ENCODE measurements at places on chromosomes 6 and 20.

DNA sequence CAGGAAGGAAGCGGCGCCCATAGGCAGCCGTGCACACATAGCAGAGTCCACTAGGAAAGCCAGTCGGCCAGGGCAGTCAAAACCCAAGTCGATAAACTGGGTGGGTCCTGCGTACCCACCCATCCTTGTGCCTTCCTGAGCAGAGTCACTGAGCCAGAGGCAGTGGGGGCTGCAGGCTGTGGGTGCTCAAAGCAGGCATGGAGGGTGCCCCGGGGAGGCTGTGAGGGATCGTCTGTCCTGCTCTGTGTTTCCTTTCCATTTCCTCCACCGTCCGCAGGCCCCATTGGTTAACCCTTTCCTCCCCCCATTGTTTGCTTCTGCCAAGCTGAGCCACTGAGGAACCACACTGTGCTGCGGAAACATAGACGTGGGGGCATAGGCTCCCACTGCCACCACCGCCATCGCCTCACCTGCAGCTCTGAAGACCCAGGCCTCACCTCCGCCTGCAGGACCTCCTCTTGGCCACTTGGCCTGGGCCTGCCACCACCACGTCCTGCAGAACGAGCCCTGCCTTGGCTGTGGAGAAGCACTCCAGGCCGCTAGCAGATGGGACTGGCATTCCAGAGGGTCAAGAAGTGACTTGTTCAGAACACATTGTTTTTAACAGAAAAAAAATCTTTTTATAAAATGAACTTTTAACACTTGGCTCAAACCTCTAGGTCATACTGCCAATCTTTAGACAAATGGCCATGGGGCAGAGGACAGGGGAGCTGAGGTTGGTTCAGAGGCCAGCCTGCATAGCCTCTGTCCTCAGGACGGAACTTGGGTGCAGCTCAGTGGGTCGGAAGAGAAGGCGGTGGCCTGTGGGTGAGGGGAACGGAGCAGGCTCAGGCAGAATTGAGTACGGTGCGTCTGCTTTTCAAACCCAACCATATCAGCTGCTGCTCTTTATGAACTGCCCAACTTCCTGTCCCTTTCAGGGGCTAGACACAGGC is 52.6 kb downstream of the TCP11 start:
- DNase-seq, result no peak

DNA sequence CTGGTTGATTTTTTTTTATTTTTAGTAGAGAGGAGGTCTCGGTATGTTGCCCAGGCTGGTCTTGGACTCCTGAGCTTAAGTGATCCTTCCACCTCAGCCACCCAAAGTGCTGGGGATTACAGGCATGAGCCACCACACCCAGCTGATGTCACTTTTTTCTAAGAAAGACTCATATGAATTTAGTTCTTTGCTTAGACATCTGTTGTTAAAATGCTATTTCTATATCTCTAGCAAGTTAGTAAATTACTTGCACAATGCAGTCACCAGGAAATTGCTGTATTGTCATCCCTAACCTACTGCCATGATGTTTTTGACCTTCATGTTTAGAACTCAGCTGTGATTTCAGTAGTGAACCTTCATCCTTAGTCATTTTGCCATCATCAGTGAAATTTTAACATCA is 5.7 kb downstream of the KDM1B start:
- no peak for DNase-seq

DNA sequence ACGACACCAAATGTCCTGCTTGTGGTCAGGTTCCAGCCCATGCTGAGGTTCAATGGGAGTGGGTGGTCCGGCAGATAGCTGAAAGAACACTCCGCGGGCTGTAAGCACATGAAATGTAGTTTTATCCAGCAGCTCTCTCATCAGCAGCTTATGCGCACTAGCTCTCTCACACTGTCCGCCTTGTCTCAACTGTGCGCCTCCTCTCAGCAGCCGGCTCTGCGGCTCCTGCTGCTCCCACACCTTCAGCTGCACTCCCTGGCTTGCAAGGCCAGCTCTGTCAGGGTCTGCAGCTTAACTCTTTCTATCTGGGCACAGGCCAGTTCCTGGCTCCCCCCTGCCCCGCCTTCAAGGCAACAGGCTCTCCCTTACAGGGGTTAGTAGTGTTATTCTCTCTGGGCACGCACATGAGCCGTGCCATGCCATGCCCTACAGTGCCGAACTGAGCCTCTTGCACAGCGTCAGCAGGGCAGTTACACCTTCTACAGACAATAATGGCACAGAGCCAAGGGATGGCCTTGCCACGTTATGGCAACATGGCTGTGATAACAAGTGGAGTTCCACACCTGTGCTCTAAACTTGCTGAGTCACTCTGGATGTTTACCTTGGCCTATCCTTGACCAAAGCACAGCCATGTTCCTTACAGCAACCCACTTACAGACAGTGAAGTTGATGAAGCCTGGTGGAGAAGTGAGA is 84.0 kb upstream of the LRFN2 start:
- peak; percentile 18 for DNase-seq

DNA sequence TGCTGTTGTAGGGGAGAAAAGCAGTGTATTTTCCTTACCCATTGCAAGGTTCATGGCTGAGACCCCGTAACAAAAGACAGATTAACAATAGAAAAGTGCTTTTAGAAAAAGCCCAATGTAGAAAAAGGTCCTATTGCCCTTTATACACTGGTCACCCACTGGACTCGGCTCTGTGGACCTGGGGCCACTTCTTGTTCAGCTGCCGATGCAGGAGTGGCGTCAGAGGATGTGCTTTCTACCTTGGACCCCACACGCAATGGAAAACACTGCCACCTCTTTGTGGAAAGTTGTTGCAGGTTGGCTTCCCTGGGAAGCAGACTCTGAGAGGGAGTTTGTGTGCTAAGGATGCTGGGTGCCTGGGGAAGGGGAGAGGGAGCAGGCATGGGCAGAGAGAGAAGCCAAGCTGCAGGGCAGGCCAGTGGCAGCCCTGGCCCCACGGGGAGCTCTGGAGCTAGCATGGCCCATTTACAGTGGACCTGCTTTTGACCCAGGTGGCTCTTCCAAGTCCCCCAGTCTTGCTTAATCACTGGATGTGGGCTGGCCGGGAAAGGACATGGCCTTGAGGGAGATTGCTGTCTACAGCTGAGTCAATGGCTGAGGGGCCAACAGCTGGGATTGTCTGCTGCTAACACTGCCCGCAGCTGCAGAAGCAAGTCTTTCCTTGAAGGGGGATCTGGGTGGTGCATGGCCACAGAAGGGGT is 142.9 kb downstream of the CDC5L start:
- DNase-seq, result no peak

DNA sequence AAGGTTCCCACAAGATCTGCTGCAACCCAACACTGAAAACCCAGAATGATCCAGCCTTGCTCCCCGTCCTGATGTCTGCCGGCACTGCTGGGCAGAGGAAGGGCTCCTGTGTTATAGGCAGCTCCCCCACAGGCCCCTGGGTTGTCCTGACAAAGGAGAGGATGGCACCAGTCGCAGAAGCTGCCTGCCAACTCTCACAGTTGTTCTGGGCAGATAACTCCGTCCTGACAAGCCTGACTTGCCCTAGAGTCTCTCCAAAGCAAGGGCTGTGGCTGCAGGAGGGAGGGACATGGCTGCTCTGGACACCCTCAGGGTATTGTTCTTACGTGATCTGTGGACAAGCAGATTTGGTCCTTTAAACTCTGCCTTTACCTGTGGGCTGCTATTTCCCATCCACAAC is 243.8 kb downstream of the CDH26 start:
- no peak for DNase-seq

DNA sequence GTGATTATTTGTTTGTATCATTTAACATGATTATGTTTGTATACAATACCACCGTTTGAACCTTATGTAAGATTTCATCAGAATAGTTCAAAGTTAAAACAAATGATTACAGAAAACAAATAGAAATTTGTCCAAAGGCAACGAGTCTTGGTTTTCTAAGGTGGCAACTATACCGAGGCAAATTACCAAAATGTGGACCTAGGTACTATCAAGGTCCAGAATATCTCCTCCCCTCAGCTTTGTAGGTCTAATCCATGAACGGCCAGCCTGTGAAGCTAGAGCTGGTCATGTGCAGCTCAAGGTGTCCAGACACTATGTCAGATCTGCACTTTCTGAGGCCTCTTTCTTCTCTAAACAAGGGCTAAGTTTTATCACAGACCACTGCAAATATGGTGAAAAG is 151.7 kb upstream of the BEND3 start:
- no peak for DNase-seq

GRCh38 chr6:23325065-23325464 is 755.7 kb downstream of the HDGFL1 start:
- DNase-seq, result no peak

DNA sequence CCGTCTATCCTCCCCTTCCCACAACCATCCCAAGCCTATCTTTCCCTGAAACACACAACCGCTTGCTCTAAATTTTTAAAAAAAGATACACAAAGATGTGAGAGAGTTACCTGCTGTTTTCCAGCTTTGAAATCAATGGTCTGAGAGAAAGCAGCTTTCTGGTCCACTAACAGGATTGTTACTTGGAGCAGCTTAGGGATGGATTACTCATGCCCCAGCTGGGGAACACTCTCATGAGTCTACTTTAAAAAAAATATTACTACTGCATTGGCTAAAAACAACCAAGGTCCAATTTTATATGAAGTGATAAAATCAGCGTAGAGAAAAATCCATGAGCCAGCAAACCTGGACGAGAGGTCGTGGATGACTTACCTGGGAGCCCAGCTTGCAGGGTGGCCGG is 29.6 kb upstream of the FOXC1 start:
- no peak for DNase-seq
